Central memory CD8-positive, alpha-beta T cell (primary cell): ENCODE measurements at places on chromosomes 6 and 20.

GRCh38 chr6:170032706-170033309 is 258.1 kb downstream of the DLL1 start:
- DNase-seq: no peak

- no peak for DNase-seq
These were observed 68.0 kb downstream of the BMP7 start for GRCh38 chr20:57198132-57199072.

DNA sequence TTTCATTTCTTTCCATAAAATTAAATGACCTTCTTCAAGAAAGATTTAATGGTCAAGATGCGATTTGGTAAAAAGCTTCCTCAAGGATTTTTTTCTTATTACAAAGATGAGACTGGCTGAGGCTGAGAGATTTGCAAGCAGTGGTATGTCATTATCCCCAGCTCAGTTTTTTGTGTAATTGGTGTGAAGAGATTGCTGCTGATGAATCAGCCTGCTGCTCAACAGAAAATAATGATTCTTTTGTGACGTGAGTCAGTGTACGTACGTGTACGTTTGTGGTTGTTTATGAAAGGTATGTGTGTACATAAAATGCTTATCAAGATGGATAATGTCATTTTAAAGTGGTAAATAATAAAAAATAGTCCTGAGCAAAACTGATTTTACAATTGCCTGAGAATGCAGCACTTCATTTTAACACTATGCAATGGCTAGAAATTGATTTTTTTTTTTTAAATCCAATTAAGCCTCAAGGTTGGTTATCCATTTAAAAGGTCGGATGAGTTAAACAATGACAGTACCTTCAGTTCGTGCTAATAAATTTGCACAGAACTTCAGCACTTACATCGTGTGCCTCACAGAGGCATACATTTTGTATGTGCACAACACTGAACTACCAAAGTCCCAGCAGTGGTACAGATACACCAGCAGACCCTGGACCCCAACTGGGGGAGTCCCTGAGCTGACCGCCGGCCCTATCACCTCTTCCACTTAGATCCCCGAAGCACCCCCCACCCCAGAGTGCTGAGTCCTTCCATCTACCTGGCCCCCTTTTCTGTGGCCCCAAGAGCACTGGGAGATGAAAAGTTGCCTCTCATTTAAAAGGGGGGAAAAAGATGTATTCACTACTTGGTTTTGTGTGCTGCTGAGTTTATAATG is 9.7 kb upstream of the NPEPL1 start:
- no peak for DNase-seq

- no peak for DNase-seq
These were observed 223.7 kb upstream of the SYNCRIP start for GRCh38 chr6:85866370-85866730.

- no peak for DNase-seq
These were observed 102.6 kb downstream of the CDC5L start for GRCh38 chr6:44489910-44490604.

GRCh38 chr6:91672201-91672600 is 1085.3 kb upstream of the MAP3K7 start:
- DNase-seq: no peak

DNA sequence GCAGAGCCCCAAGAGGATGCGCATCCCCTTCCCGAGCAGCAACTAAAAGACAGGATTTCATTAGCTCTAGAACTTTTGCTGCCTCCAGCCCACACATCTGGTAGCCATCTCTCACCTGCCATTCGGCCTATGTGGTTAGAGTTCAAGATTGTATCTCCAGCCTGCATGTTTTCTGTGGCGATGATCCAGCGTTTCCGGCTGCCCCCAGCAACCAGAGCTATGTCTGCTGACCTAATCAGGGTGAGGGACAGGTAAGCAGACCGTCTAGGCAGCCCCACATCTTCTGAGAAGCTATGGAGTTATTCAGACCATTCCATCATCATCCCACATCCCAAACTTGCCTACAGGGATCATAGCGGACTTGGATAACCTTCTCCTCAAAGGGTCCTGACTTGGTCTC is 2.3 kb upstream of the CUL7 start:
- no peak for DNase-seq

DNA sequence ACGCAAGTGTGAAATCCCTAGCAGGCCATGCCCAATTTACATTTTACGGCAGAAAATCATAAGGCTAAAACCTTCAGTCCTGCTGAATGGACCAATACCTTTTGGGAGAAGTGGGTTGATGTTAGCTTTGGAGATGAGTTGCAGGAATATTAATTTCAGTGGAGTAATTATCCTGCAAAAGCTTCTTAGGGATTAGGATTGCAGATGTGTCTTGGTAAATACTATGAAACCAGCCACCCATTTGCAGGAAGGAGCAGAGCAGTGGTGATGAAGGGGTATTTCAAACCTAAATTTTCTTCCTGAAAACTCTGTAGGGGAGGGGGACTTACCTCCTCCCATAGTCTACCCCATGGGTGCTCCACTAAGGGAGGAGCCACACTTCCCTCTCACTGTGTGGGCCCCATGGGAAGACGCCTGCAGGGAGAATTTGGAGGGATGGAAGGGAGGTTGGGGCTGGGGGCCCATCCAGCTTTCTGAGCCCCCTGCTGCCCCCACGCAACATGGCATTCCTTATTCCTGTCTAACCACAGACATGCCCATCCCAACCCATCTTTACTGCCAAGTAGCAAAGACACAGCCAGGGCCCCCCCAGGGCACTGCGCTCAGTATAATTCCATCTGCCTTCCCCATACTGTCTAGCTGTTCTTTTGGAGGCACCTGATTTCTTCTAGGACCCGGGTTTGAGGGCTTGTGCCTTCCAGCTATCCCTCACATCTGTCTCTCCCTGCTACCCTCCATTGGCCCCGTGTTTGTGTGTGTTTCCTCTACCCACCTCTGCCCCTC is 14.6 kb upstream of the UQCC2 start:
- no peak for DNase-seq

DNA sequence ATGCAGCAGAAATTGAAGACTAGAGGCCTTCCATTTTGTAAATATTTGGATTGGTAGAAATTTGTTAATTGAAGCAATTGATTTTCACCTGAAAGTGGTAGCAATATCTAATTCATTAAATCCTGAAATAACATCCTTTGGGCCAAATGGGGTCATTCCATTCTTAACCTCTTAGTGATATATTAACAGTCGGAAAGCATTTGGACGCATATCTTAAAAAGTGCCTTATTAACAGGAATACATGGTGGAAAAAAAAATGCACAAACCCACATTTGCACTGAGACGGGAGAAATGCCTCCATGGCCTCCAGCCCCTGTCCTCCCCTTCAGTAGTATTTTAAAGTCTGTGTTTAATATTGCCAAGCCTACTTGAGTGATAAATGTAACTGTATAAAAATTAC is 205.5 kb downstream of the TFAP2B start:
- DNase-seq: no peak

DNA sequence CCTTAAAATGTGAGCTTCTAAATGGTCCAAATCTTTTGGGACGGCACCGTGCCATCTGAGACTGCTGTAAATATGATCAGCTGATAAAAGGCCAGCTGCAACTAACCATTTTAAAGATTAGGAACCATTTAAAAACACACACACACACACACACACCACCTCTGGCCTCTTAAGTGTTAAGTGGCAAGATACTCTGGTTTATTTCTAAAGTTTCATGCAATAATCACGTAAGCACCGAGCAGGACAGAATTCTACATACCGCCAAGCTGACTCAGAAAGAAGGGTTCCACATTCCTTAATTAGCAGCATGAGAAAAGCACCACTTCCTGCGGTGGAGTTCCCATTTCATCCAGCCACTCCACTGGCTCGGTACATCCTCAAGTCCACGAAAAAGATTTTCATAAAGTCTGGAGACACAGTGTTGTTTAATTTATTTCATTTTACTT is 17.8 kb upstream of the ZNF217 start:
- no peak for DNase-seq

DNA sequence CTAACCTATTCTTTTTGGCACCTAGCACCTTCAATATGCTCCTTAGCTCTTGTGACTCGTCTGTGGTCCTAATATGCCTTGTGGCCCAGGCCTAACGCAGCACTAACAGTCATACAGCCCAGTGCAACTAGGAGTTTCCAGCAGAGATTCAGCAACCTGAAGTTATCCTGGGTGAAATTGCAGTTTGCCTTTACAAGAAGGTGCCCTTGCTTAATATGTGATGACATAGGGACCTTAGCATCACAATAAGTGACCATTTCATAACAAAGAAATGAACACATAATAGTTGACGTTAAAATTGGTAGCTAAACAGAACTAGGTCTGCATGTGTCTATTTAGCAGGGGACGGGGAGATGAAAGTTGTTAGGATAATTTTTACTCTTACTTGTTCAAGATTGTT is 10.1 kb downstream of the FIG4 start:
- DNase-seq: no peak

GRCh38 chr6:97059473-97059872 is 134.9 kb downstream of the KLHL32 start:
- no peak for DNase-seq

- no peak for DNase-seq
These were observed 88.5 kb downstream of the BCAS1 start for GRCh38 chr20:53981752-53982437.

DNA sequence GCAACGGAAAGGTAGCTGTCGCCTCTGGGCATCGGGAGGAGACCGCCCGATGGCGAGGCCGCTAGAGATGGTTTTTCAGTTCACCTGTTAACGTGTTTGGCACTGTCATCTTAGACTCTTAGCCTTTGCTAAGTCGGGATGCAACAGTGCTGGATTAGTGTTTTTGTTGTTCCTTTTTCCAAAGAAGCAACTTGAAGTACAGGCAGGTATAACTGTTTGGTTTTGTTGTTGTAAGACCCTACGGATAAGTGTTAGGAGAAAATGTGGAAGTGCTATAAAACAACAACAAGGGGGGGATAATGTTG is 723 bp downstream of the MANEA start:
- DNase-seq: no peak

DNA sequence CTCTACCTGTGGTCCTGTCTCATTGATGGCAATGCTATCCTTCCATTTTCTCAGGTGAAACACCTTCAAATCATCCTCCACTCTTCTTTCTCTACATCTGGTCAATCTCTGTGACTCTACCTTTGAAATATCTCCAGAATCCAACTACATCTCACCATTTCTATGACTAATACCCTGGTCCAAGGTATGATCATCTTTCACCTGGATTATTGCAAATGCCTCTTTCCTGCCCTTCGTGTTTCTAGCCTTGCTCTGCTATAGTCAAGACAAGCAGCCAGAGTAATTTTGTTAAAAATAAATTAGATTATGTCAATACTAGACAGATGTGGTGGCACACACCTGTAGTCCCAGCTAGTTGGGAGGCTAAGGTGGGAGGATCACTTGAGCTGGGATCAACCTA is 17.8 kb upstream of the BLCAP start:
- DNase-seq: no peak

GRCh38 chr20:23680146-23680545 is 8.7 kb downstream of the CST4 start:
- no peak for DNase-seq

DNA sequence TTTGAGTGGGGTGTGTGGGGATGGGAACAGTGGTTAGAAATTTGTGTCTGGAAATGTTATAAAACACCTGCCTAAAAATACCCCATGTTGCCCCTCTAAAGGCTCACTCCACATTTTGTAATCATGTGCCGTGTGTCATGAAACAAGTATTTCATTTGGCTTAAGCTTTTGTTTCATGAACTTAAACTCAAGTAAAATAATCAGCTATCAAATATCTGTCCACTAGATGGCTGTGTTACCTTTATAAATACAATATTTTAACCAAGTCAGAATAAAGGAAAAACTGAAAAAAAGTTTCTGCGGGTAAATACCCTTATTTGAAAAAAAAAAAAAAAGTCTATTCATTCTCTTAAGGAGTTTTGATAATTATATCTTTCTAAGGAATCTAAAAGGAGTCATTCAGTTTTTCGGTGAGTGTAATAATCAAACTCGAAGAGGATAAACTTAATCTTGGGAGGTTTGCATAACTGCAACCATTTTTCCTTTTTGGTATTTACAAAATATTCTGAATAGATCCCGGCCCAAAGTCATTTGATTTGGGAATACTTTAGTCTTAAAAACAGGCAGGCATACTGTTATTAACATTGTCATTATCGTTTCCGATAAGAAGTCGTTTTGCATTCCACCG is 29.9 kb upstream of the MTRF1L start:
- no peak for DNase-seq

- no peak for DNase-seq
These were observed 8.4 kb downstream of the ADAM33 start for GRCh38 chr20:3673221-3674070.

DNA sequence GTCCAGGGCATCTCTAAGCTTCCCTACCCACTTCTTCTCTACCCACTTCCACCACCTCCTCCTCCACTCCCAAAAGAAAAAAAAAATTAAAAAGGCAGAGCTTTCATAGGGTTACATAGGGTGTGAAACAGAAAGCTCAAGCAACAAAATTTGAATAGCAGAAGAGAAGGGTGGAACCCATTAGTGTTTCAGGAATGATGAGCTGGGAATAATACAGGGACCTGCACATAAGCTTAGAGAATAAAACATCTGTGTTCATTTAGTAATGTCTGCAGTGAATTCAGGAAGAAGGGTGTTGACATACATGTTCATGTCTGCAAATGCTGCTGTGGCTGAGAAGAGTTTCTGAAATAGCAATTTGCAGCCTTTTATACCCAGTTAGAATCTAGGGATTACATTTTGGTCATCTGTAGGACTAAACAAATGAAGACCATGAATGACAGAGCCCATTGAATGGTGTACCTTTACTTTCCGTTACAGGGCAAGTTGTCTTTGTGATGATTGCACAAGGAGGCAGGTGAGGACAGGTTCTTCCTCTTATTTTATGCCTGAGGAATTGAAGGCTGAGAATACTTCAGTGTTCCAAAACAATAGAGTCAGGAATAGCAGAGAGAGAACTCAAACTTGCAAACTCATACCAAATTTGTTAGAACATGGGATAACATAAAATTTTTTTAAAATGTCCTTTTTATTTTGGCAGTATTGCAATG is 975.1 kb downstream of the TFAP2A start:
- no peak for DNase-seq

DNA sequence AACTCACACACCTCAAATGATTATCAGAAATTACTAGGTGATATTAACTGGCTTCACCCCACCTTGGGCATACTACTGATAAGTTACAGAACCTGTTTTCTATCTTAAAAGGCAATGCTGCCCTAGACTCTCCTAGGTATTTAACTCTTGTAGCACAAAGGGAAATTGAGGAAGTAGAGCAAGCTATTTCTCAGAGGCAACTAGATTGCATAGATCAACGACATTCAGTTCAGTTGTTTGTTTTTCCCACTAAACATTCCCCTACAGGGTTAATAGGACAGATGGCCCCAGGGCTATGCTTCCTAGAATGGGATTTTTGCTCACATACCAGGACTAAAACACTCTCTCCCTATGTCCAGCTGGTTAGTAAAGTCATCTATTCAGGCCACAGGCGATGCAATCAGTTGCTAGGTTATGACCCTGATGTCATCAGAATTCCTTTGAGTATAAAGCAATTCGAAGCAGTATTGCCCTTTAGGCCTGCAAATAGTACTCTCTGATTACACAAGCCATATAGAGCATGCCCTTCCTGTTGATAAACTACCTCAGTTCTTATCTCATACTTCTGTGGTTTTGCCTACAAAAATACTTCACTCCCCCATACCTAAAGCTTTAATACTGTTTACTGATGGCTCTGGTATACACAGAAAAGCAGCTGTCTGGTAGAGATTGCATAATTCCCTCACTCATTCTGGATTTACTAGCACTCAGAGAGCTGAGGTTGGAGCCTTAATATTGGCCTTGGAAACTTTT is 67.4 kb upstream of the ASCC3 start:
- no peak for DNase-seq
